ENCODE measurements at places on chromosomes 2 and 18.

DNA sequence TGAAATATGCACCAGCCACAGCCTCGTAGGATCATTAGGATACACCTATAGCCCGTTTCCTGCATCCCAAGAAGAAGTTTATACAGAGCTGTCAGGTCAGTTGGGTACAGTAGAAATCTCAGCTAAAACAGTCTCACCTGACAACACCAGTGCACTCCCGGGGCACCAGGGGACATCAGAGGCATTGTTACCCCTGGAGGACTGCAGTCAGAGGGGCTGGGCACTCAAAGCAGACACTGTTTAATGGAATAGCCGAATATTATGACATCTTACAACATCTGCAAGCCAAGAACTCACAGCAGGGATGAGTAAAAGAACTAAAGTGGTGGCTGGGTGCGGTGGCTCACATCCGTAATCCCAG, 93.0 kb upstream of the ID2 start:
- DNase-seq: no peak

DNA sequence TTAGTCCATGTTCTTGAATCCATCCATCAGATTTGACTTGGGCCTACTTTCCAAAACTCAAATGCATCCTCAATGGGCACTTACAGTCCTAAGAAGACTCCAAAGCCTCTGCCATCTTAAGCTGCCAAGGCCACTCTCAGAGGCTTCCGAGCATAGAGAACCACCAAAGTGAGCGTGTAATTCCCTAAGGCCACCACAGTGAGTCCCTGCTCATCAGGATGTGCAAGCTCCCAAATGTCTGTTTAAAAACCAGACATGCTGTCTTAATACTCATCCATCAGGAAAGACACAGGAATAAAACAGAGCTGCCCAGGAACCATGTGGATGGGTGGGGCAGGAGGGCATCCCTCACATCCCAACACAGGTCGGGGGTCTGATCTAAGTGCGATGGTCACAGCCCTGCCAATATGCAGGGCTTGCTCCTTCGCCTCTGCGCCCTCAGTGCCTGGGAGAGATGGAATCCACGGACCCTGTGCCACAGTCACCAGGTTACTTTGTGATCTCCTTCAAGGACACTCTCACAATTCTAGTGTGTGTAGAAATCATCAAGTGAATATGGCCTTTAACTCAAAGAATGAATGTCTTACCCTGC, 80.4 kb downstream of the POLR1A start:
- no peak for DNase-seq

DNA sequence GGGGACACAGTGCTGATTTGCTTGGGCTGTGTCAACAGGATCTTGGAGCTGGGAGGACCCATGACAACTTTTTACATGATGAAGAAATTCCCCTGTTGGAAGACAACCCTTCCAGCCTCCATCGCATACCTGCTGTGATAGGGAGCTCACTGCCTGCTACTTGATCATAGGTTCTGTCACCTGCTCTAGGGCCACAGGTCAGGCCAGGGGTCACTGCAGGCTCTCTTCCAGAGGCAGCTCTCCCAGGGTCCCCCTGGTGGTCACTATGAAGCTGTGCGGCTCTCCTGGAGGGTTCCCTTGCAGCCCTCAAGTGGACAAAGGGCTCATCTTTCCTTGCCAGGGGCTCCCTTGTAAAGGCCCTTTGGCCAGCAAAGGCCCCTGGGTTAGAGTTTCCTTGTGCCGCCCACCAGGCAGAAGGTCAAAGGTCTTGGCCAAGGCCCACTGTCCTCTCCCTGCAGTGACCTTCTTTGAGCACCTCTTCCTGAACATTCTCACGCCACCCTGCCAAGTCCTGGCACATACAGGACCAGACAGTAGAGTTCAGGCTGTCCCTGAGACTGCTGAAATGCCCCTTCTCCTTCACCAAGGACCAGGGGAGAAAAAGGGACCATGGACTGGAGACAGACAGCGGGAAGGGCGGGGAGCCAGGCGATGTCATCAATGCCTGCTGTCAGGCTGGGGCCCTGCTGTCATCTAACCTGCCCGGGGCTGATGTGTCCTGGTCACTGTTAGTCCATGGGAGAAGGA, 345.1 kb downstream of the DYSF start:
- DNase-seq: peak; percentile 50

DNA sequence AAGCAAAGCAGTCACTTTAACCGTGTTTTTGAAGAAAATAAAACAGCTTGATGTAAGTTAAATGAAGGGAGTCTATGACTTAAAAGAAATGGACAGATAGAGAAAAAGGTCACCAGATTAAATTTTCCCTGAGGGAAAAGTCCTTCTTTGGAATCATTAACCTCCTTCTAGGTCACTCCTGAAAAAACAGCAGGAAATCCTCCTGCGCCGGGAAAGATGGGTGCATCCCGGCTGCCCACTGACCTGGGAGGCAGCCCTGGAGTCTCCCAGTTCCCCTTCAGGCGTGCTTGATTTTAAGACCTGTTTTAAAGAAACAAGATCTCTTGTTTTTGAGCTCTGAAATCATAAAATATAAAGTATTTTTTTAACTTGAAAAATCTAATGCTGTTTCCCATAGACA, 18.4 kb upstream of the ZNF521 start:
- DNase-seq: no peak

DNA sequence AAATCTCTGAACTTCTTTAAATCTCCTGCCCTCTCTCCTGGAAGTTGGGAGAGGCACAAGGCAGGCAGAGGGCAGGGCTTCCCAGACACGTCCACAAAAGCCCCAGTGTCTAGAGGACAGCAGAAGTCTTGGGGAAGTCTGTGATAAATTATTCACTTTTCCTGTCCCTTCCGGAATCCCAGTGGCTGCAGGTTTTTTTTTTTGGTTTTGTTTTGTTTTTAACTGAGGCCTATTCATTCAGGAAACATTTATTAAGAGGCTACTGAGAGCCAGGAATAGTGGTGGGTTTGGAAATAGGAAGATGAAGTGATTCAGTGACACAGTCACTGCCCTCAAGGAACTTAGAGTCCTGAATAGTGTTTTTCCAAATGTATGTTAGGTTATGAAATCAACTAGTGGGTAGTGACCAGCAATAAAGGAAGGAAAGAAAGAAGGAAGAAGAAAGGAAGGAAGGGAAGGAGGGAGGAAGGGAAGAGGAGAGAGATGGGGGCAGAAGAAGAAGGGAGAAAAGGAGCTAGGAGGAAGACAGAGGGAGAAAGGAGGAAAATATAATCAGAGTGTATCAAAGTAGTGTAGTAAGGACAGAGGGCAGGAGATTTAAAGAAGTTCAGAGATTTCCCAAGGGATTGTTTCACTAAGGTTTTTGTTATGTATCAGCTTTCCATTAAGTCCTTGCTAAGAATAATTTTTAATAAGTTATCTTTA, 98.9 kb upstream of the ZFP36L2 start:
- DNase-seq: no peak

GRCh38 chr2:121576263-121576662, 45.6 kb downstream of the RNU4ATAC start:
- no peak for DNase-seq

DNA sequence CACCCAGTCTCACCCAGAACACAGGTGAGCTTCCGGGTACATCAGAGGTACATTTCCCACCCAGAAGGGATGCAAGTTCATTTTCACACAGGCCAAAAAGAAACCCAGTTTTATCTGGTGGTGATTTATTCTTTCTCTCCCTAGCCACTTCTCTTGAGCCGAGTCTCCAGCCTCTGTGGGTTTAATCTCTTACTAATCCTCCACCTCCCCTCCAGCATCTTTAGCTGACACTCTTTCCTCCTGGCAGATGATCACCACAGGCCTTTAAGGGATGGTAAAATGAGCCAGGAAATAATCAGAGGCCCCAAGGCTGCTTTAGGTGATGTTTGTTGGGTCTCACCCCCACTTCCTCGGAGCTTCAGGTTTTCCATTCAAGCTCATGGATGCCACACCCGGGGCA, 145.7 kb upstream of the DLX2 start:
- no peak for DNase-seq

- no peak for DNase-seq
These were observed 130.5 kb upstream of the CREB1 start for GRCh38 chr2:207399301-207399700.

DNA sequence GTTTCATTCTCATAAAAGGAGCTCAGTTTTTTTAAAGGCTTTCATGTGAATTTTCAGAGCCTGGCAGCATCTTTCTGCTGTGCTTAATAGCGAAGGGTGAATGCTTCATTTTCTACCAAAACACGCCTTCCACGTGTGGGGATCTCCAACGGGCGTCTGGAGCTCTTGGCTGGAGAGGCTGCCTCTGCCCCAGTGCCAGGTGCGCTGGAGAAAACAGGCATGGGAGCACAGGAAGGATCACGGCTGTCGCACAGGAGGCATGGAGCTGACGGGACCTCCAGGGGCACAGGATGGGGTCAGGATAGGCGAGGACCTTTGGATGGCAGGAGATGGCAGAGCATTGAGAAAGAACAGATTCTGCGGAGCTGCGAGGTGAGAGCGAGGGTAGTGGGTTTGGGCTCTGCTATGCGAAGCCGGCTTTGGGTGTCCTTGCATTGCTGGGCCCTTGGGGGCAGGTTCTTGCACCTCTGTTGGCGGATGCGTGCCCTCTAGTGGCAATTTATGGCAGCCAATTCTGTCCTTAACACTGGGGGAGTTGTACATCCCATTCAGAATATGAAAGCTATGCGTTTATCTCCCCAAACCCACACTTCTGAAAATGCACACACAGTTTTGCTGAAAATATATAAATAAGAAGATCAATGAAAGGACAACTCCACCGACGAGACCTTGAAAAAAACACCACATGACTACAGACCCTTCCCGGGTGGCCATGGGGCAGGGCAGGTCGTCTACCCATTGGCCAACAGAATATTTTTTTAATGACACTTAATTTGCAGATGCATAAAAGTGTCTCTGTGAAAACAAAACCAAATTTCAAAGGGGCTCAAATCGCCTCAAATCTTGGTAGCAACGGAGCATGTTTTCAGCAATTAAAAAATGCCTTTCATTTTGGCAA, 90.4 kb upstream of the SLC35G4 start:
- peak; percentile 46 for DNase-seq

GRCh38 chr2:198129609-198130008, 325.2 kb downstream of the PLCL1 start:
- DNase-seq: no peak

DNA sequence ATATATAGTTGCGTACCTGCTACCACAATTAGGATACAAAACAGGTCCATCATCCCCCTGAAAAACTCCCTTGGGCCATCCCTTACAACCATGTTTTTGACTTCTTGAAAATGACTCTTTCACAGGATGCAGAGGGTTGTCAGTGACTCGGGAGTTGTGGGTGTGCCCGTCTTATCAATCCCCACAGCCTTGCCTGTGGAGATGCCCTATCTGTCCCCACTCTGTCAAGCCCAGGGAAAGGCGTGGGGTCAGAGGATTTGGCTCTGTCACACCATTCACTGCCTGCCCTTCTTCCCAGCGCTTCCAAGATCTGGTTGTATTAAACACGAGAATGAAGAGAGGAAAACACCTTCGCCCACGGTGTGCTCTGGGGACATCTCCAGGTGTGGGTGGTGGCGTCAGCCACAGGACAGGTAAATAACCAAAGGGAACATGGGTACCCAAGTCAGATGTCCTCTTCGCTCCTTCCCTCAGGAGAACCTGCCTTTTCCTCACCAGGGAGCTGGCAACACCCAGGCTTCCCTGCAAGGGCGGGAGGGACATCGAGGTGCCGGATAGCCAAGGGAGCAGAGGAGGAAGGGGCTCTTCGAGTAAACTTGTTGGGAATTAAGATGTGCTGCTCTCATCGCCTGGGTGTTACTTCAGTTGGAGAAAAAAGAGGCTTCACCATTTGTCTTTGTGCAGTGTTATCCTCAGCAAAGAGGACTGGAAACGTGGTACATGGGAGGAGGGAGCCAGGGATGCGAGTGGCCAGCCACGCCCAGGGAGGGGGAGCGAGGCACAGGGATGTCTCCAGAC, 100.3 kb downstream of the B3GNT2 start:
- peak; percentile 76 for DNase-seq

GRCh38 chr2:233654501-233654900, 17.2 kb upstream of the UGT1A9 start:
- no peak for DNase-seq

GRCh38 chr18:56036741-56037140, 448.7 kb upstream of the TCF4 start:
- DNase-seq: no peak

GRCh38 chr2:135285391-135285790, 233.3 kb downstream of the RAB3GAP1 start:
- no peak for DNase-seq

- DNase-seq: peak; percentile 39
These were observed 480.8 kb upstream of the KLHL29 start for GRCh38 chr2:22904126-22904684.

DNA sequence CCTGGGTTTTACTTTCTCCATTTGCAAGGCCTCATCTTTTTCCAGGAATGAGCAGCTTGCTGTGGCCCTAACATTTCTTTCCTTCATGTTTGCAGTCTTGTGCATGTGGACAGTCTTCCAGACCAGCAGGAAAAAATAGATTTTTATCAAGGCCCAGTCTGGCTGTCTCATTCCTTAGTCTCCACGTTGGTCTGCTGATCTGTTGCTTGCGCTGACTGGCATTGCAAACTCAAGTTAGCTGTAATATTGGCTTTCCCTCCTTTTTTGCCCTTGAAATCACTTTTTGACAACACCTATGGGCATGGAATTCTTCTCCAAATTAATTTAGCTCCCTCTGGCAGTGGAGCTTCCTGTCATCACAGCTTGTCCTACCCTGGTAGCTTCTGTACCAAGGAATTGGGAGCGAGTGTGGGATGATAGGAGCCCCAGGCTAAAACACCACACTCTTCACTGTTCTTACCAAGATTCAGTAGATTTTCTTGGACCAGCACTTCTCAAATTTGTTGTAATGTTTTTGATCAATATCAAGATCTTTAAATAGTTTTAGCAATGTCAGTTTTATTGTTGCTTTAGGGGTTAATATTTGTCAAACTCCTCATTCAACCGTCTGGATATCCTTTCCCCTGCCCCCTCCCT, 48.2 kb downstream of the DIS3L2 start:
- no peak for DNase-seq

GRCh38 chr2:159290289-159290907, 3.9 kb upstream of the WDSUB1 start:
- DNase-seq: no peak

GRCh38 chr18:61832858-61833257, 59.9 kb downstream of the RNF152 start:
- no peak for DNase-seq

GRCh38 chr2:241103176-241103595, 1.1 kb upstream of the MTERF4 start:
- DNase-seq: peak; percentile 9

DNA sequence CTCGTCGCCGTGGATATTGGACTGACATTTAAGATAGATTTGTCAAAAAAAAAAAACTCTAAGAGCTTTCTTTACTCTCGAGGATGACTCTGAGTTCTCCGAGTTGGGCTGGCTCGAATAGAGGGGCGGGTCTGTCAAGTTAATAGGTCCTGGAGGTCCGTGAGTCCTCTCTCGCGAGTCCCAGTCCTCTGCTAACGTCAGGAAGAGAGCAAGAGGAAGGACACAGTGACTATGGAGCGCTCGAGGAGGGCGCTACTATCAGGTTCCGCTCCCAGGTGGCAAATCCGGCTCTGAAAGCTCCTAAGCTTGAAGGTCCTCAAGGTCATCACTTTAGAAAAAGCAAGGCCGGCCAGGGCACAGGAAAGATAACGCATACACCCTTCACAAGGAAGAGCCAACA, 404 bp upstream of the AKAIN1 start:
- DNase-seq: no peak

- DNase-seq: no peak
These were observed 694.9 kb upstream of the KLHL29 start for GRCh38 chr2:22690096-22690495.

GRCh38 chr2:42756150-42756775, 7.7 kb downstream of the OXER1 start:
- DNase-seq: no peak

Measured in liver (tissue), 10 donors.